ENCODE measurements at places on chromosomes 1 and 21.
A peak's percentile ranks its signal among the peaks of the same experiment; 100 is the strongest.

GRCh38 chr1:6414881-6415626 is 4.7 kb downstream of the HES2 start:
- DNase-seq: peak; percentile 90

- DNase-seq: no peak
Measured at GRCh38 chr1:79472067-79472656, 465.6 kb upstream of the ADGRL4 start.

GRCh38 chr1:79792219-79792930 is 785.8 kb upstream of the ADGRL4 start:
- DNase-seq: peak; percentile 36

- no peak for DNase-seq
Measured at GRCh38 chr1:47679301-47679791, 241.5 kb downstream of the FOXD2 start.

- no peak for DNase-seq
Measured at GRCh38 chr1:163980394-163980793, 578.6 kb upstream of the PBX1 start.

GRCh38 chr1:218259800-218260199 is 25.3 kb upstream of the RRP15 start:
- peak; percentile 7 for DNase-seq

DNA sequence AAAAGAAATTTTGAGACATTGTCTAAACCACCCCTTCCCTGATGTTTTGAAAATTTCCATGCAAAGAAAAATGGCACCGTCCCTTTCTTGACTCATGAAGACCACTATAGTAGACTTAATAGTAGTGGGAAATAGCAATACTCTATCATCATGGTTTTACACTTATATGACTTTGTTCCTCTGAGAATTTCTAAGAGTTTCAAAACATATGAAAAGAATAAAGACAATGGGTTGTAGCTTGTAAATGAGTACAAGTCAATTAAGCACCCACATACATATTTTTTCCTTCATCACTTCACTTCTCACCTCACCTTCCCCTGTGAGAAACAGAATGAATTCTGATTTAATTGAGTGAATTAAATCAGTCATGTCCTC is 151.7 kb downstream of the LYPLAL1 start:
- no peak for DNase-seq

GRCh38 chr1:2185880-2186855 is 8.4 kb downstream of the FAAP20 start:
- DNase-seq: no peak

DNA sequence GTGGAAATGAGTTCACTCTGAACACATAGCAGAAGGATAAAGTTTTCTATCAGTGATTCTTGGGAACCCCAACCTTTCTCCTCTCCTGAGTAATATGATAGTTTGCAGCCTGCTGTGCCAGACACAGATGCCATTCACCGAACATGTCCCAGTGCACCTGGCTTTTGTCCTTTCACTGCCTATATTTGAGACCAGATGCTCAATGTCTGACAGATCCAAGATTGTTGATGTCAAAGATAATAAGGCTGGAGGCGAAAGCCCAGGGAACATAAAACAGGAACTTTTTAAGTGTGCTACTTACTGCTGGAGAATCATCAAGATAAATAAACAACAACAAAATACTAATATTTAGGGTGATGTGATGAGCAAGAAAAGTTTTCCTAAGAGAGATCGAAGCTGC is 139.3 kb downstream of the TIAM1 start:
- no peak for DNase-seq

DNA sequence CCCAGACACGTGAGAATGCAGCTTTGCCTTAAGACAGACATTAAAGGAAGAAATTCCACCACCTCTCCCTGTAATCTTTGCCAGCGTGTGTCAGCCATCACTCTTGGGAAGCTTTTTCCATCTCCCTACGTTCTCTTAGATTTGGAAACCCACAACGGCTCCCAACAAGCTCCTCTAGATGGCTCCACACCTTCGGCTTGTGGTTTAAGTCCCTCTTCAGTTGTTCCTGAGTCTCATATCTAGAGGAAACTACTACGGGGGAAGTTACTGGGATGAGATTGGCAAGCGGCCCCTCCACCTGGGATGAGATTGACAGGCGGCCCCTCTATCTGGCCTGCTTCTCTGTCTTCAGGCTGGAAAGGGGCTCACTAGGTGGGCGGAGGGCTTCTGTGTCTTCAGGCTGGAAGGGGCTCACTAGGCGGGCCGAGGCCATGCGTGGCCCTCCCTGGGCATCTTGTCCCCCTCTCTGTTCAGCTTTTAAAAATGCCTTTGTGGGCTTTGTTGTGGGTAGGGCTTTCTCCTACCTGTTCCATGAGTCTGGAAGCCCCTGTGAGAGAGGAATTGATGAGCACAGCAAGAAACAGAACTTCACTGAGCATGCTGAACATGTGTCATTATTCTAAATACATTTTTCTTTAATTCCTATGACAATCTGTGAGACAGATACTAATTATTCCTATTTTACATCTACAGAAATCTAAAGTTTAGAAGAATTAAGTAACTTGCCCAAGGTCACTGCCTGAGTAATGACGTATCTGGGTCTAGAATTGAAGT is 670.5 kb downstream of the KIF26B start:
- no peak for DNase-seq

DNA sequence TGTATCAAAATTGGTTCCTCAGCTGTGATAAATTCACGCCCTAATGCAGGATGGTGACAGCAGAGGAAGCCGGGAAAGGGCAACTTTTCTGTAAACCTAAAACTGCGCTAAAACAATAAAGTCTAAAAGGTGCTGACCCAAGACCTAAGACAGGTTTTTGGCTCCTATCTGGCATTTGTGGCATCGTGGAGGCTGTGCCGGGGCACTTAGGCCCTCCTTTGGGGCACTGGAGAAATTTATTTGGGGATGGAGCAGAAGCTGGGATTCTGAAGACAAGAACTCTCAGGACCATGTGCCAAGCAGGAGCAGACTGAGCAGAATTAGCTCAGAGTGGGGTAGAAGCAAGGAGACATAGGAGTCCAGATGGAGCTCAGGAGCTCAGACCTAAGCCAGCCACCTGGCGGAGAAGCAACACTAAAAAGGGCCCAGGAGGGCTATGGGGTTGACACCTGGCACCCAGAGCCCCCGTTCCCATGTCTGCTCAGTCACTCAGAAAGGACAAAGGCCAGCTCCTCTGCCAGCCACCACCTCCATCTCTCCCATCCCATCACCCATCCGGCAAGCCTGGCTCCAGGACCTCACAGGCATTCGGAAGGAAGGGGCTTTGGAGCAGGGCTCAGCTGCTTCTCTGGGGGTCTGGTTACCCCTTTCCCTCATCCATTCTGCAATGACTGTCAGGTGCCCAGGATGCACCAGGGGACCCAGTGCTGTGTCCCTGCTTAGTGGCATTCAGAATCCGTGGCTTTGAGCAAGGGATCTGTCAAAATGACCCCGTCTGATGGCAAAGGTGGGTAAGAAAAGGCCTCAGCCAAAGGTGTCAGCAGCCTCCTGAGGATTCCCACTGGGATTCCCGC is 347.7 kb downstream of the NPHP4 start:
- no peak for DNase-seq

- DNase-seq: no peak
Measured at GRCh38 chr1:59368008-59368670, 71.2 kb downstream of the FGGY start.
